Fibroblast of mammary gland (primary cell): ENCODE measurements at places on chromosomes 6 and 20.

GRCh38 chr20:57993716-57994431 lies 234.6 kb downstream of the ANKRD60 start:
- no peak for DNase-seq

DNA sequence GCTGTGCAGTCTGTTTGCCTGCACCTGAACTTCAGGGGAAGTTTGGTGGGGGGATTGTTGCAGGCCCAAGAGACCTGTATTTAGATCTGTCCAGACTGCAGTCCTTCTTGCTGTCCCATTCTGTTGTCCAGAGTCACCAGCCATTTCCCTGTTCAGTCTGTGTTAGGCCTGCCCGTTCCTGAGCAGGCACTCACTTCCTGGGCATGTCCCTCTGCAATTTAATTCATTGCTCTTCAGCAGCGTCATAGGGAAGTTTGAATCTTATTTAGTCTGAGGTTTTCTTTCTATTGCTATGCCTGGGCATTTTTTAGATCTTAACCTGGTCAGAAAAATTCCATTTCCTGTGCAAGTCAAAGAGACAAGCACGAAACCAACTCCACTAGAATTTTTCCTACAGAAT lies 190.2 kb downstream of the DTNBP1 start:
- no peak for DNase-seq

- DNase-seq = no peak
Observed at GRCh38 chr6:109370336-109370735, 11.9 kb downstream of the CD164 start.

GRCh38 chr6:33124525-33124901 lies 48.7 kb downstream of the HLA-DPB1 start:
- no peak for DNase-seq

DNA sequence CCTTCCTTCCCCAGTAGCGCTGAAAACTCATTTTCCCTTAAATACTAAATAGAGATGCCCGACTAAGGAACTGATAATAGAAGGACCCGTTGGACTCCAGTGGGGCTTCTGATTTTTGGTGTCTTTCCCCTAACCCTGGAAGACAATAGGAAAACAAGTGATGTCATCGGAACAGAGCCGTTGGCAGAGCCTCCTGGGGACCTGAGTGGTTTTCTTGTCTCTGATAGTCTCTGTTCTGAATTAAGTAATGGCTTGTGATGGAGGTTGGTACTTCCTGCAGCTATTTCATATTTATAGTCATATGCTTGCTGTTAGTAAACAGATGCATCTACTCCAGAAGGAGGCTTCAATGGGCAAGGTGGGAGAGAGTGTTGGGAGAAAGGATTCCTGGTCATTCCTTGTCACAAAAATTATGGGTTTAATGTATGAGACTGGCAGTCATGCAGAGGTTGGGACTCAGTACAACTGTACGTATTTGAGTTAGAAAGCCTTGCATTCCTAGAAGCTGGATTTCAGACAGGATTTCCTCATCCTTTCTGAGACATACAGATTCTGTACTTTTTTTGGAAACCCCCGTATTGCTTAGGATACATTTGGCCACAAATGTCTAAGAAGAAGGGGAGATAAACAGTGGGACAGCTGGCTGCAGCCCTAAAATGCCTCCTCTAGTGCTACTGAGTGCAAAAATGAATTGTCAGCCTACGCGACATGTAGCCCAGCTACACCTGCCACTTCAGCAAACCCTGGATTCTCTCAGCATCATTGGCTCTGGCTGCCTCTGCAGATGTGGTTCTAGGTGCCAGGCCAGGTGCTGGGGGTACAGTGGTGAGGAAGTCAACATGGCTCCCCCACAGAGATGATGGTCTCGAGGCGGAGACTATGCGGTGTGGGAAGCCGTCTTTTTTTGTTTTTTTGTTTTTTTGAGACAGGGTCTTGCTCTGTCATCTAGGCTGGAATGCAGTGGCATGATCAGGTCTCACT lies 38.1 kb downstream of the CDS2 start:
- DNase-seq = no peak

- DNase-seq = no peak
Observed at GRCh38 chr20:43903953-43904826, 10.5 kb upstream of the TOX2 start.

DNA sequence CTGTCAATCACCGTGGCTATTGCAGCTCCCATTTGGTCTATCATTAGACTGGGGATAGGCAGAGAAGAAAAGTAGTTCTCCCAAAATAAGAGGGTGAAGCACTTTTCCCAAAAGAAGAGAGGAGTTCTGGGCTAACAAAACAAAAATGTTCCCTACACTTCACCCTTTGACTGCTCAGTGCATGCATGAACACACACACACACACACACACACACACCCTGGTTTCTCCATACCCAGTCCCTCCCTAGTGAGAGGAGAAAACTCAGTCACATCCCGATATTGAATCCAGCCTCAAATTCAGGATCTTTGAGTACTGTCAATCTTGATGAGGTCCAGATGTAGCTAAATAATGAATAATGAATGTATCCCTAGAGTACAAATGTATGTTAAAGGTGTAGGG lies 4.6 kb upstream of the TBPL1 start:
- no peak for DNase-seq

- no peak for DNase-seq
Observed at GRCh38 chr20:24439737-24440387, 29.6 kb upstream of the SYNDIG1 start.

- no peak for DNase-seq
Observed at GRCh38 chr20:35657271-35657670, 7.4 kb downstream of the CPNE1 start.

DNA sequence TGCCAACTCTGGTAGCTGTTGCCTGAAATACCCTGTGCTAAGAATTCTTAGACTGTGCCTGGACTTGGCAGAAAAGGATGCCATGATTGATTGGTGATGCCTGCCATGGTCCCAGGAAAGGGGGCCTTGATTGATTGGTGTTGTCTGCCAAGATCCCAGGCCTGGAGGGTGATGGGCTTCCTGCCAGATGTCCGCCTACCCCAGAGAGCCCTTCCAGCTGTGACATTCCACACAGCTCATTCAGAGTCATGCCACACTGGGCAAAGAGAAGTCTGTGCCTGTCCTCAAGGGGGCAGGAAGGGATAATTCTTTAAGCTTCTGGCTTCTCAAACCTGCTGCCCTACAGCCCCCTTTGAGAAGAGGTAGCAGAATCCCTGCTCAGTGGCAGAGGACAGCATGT lies 24.6 kb downstream of the RIMS4 start:
- DNase-seq = no peak

DNA sequence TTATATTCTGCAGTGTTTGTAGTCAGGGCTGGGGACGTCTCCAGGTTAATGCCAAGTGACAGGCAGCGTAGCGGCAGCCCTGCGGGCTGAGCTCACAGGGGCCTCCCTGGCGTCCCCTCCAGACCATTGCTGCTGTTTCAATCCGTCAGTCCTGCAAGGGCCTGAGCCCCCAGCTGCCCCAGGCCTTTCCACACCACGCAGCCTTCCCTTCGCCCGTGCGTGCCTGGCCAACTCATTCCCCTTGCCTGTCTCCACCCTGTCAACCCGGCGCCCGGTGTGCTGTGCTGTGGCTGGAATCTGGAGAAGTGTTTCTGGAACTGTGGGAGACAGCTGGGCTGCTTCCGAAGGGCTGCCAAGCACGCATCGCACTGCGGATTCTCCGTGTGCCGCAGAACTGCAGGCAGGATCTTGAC lies 11.9 kb downstream of the BHLHE23 start:
- DNase-seq = no peak

- no peak for DNase-seq
Observed at GRCh38 chr6:14305624-14306023, 188.1 kb downstream of the CD83 start.

- DNase-seq = no peak
Observed at GRCh38 chr20:43919686-43920403, 5.2 kb downstream of the TOX2 start.

DNA sequence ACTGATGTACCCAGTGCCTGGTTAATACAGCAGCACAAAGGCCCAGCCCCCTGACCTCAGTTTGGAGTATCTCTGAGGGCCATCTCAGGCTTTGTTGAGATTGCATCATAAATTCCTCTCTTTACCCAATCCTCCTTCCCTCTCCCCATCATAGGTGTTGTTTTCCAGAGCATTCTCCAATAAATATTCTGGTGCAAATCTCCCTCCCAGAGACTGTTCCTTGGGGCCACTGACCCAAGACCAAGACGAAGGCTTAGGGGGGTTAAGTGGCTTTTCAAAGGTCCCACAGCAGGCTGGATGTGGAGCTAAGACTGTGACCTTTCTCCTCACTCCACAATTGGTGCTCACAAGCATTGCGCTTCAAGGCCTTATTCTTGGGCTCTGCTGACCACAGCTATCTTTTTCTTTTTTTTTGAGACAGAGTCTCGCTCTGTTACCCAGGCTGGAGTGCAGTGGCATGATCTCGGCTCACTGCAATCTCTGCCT lies 72.4 kb upstream of the ZMYND8 start:
- DNase-seq = no peak

- no peak for DNase-seq
Observed at GRCh38 chr6:36272234-36272633, 2.4 kb downstream of the PNPLA1 start.

- DNase-seq = no peak
Observed at GRCh38 chr6:122081921-122082320, 317.5 kb upstream of the HSF2 start.

DNA sequence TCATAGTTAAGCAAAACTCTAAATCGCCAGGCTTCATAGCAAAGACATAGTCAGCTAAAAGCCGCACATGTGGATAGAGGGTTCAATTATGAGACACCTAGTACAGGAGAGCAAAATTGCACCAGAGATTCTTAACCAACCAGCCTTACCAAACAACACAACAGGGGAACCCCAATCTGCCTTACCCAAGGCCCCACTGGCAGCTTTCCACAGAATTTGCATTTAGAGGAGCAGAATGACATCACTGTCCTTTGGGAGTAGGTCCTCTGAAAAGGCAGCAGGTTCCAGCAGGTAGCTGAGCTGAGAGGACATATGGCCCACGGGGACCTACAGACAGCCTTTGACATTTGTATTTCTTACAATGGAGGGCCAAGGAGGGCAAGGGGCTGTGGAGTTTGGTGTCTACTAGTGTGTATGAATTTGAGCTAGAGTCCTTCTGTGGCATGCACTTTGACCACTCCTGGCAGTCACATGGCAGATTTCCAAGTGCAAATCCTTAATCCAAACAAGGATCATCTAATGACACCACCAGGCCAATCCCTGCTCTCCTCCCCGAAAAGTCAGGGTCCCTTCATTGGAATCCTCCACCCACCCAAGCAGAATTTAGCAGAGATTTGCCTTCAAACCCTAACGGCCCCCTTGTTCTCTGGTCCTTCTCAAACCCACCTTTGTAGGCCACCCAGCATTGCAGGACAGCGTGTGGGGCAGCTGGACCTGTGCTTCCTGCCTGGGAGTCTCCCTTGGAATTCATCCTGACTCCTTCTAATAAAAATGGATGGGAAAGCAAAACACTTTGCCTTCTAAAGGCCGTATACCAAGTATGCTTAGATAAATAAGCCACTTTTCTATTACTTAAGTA lies 171.2 kb upstream of the SUPT3H start:
- no peak for DNase-seq

- DNase-seq = peak; percentile 62
Observed at GRCh38 chr6:46473881-46474280, 17.4 kb downstream of the RCAN2 start.

DNA sequence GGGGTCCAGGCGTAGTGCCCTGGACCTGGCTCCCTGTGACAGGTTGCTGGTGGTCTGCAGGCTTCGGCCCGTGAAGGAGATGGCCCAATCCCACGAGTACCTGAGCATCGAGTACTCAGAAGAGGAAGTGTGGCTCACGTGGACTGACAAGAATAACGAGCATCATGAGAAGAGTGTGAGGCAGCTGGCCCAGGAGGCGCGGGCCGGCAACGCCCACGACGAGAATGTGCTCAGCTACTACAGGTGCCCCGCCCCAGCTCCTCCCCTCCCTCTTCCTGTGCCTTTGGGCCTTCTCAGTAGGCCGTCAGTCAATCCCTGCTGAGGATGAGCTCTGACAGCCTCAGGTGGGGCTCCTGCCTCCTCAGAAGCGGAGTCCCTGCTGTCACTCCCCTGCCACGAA lies 42.6 kb downstream of the UQCC2 start:
- DNase-seq = no peak

DNA sequence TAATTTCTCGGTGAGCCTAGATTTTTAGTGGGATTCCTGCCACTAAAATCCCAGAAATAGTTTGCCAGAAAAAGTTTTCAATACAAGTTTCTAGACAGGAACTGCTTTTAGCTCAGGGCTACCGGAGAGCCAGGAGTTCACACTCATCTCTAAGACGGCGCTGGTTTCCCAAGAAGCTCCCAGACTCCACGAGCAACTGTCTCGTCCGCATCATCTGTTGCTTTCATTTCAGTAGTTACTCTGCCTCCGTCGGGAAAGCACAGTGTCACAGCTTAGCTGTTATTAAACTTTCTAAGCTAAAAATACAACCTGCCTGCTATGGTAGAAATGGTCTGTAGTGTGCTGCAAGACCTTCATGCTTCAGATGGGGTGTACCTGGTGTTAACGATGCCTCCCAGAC lies 197.3 kb upstream of the SNX9 start:
- DNase-seq = no peak

DNA sequence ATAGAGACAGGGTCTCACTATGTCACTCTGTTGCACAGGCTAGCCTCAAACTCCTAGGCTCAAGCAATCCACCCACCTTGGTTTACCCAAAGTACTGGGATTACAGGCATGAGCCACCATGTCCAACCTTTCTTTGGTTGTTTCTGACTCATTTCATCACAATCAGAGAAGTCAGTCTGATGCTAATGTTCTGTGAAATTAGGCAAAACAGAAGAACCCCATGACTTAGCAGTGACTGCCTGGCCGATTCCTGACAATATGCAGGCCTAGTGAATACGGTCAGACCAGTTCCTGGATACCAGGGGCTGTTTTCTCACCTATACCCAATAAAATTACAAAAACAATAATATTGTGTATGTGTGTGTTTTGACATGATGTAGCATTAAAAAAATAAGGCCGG lies 58.8 kb upstream of the BTN3A2 start:
- DNase-seq = peak; percentile 30

DNA sequence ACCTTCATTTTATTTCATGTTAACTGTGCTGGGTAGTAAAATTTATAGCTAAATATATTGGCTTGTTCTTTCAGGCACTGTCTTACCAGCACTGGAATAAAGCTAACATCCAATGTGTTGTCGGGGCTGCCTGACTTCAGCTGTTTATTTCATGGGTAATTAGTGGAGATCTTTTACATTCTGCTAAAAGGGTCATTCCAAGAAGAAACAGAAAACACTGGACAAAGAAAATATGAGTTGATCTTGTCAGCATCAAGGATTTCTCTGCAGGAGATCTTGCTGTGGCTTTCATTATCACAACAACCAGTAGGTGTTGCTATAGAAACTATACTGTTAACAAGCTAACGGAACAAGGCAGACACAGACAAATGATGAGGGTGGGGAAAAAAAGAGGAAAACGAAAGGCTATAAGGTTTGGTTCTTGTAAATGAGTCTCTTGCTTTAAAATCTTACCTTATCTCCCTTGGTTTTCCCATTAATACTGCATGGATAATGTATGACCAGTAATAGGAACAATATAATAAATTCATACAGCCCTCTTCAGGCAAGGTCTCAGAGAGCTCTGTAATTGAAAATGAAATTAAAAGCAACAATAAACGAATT lies 206.8 kb downstream of the SIM1 start:
- peak; percentile 57 for DNase-seq
